ENCODE measurements at places on chromosomes 11 and 22.
A peak's percentile ranks its signal among the peaks of the same experiment; 100 is the strongest.

GRCh38 chr11:102705626-102706025 lies at the start of gene MMP27:
TSS of gene MMP27 (minus strand) at chr11:102705769. CDS start at chr11:102705714, 55 bp downstream.
- DNase-seq, result no peak

DNA sequence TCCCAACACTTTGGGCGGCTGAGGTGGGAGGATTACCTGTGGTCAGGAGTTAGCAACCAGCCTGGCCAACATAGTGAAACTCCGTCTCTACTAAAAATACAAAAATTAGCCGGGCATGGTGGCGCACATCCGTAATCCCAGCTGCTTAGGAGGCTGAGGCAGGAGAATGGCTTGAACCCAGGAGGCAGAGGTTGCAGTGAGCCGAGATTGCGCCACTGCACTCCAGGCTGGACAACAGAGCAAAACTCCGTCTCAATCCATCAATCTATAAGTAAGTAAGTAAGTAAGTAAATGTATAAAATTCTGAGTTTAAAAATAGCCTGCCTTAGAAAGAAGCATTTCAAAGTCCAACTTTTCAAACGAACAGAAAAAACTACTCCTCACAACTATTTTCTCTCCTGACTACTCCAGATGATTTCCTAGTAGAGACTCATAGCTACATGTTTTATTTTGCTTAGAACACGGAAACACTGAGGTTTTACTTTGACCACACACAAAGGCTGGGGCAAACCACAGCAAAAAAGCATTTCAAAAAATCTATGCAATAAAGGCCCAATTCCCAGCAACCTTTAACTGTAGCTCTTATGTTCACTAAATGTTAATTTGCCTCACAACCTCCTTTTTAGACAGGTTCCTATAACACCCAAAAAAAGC lies 16.3 kb downstream of the SPTY2D1 start:
- peak; percentile 80 for DNase-seq

DNA sequence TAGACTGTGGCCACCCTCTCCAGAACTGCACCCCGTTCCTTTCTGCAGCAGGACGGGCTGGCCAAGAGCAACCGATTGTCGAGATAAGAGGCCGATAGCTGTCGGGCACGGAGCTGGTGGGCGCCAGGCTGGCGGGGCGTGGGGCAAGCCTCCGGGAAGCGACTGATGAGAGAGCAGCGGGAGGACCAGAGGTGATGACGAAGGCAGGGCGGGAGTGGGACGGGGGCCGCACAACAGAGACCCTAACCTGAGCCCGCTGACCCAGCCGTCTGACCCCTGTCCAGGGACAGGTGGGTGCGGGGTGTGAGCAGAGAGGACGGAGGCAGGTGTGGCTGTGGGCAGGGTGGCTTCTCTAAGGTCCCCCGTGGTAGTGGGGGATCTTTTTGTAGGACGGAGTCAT lies 7.3 kb upstream of the BRSK2 start:
- DNase-seq, result no peak

- no peak for DNase-seq
Measured at GRCh38 chr11:120827198-120827597, 196.7 kb upstream of the TBCEL start.

- no peak for DNase-seq
Measured at GRCh38 chr11:73757598-73757997, 3.3 kb downstream of the RAB6A start.

GRCh38 chr11:73614591-73614990 lies 16.7 kb upstream of the FAM168A start:
- DNase-seq, result no peak

DNA sequence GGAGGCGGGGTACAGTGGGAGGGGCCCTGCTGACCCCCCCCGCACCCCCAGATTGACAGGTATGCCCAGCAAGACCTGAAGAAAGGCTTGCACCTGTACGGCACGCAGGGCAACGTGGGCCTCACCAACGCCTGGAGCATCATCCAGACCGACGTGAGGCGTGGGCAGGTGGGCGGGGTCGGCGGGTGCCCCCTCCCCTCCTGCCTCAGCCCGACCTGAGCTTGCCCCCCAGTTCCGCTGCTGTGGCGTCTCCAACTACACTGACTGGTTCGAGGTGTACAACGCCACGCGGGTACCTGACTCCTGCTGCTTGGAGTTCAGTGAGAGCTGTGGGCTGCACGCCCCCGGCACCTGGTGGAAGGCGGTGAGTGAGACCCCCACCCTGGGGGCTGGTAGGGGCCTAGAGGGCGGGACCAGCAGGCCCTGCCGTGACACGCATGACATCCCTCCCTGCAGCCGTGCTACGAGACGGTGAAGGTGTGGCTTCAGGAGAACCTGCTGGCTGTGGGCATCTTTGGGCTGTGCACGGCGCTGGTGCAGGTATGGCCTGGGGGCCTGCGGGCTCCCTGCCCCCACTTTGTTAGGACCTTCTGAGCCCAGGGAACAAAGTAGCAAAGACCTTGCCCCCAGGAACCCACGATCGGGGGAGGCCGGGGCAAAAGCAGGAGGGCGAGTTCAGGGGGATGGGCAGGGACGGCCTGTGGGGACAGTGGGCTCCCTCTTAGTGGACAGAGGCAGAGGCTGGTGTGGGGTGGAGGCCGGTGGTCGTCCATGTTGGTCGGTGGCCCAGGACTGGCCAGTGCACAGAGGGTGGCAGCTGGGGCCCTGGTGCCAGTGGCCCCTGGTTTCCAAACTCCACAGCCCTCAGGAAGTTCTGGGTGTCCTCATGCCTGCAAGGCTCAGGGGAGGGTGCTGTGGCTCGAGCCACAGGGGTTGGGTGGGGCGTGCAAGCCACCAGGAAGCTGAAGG lies 23.1 kb downstream of the TSPAN4 start:
- DNase-seq, result no peak

- no peak for DNase-seq
Measured at GRCh38 chr22:31943206-31943977, 943 bp upstream of the YWHAH start.

DNA sequence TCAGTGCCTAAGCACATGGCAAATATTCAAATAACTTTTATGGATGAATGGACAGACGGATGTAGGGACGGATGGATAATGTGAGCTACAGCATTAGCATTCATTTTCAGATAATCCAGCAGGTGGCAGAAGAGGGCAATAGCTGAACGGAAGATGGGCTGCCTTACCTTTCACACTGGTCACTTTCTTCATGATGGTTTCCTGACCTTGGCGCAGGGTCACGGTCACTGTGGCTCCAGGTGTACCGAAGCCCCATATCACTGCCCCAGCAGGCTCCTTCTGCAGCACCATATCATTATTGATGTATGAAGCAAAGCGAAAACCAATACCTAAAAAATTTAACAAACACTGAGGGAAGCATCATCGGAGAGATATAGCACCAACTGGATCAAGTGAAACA lies 4.3 kb downstream of the SIAE start:
- peak; percentile 63 for DNase-seq

- DNase-seq, result no peak
Measured at GRCh38 chr11:59899532-59899931, 20.9 kb downstream of the OOSP3 start.

- no peak for DNase-seq
Measured at GRCh38 chr11:32902089-32902665, 9.6 kb downstream of the QSER1 start.

- DNase-seq, result no peak
Measured at GRCh38 chr11:69127081-69127850, 28.5 kb upstream of the SMIM38 start.

DNA sequence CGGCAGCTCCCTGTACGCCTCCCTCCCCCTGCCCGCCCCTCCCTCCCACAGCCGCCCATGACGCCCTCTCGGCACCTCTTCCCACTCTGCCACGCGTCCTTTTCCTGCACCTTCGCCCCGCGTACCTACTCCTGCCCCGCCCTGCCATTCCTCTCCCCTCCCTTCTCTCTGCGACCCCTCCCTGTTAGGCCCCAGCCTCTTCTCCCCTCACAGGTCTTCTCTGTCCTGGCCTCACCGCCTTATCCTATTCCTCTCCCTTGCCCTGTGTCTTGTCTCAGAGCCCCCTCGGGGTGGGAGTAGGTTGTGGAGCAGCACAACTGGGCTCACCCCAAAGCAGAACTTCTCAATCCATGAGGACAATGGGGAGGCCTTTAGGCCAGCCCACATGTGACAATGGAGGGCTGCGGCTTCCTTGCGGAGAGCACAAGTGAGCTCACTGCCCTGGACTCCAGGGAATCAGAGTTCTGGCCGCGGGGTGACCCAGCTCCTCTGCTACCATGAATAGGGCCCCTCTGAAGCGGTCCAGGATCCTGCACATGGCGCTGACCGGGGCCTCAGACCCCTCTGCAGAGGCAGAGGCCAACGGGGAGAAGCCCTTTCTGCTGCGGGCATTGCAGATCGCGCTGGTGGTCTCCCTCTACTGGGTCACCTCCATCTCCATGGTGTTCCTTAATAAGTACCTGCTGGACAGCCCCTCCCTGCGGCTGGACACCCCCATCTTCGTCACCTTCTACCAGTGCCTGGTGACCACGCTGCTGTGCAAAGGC lies 539 bp downstream of the SLC35C1 start:
- DNase-seq, result no peak

DNA sequence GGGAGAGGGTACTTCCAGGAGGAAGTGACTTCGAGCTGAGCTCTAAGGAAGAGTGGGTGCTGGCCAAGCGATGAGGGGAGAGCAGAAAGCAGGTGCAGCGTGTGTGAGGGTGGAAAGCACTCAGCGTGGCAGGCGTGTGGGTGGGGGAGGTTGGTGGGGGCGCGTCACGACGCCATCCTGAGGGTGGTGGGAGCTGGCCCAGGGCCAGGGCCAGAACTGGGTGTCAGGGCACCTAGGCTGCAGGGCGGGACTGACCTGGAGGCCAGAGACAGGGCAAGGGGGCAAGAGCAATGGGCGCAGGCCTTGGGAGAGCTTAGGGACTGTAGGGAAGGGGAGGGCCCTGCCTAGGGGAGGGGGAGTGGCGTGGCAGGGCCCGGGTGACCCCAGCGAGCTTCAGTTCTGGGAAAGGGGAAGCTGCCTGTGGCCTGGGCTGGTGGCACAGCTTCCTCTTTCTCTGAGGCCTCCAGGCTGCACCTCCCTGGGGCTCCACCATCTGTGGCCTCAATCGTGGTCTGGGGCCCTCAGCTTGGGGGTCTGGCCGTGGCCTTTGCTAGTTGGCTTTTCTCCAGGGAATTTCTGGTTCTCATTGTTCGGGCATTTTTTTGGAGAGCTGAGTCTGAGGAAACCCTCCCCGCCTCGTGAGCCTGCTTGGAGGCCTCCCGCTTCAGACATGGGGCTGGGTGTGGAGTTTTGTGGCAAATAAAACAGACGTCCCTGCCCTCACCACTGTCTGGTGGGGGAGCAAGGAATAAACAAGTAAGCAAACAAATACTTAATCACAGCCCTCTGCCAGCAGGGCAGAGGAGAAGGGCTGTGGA lies 8.9 kb downstream of the RELT start:
- DNase-seq, result peak; percentile 55

DNA sequence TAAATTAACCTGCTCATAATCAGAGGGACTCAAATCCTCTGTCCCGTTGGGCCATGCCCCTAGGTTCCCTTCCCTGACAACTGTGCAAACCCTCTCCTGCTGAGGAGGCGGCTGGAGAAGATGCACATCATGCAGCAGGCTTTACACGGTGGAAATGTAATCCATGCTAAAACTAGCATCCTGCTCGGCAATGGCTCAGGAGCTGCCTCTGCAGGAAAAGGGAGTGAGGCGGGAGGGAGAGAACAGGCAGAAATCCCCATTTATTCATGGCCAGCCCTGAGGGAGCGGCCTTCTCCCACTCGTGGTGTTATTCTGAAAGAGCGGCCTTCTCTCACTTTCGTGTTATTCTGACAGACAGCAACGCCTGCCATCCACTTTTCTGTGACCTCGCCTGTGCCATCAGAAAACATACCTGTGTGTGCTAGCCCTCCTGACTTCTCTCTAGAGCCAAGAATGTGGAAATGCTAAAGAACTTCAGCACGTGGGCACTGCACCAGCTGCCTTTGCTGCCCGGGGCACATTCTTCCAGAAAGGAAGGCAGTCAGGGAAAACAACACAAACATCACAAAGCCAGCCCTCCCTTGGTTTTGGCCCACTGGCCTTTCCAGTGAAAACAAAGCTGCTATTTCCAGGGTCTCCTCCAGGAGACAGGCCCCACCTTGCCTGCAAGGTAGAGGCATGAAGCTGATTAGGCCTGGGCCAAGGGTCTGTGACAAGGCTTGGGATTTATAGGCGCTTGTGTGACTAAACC lies 62.9 kb upstream of the BID start:
- DNase-seq, result no peak

GRCh38 chr22:44024288-44024921 lies at the start of gene PARVB:
TSS of gene PARVB (plus strand) at chr22:44024302. CDS start at chr22:44024340, 38 bp downstream.
- peak; percentile 46 for DNase-seq

DNA sequence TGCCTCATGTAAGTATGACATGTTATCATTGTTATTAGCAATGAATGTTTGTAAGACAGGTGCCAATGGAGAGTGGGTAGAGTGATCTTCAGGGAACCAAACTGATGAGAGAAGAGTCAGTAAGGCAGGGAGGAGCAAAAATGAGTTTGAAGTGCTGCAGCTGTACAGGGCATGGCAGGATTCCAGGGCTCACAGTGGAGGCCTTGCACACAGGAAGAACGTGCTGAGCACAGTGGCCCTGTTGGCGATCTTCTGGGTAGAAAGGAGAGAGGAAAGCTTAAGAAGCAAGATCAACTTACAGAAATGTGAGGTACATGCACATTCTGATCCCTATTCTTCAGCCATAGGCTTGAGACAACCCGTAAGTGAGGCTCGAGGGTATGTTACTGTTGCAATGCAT lies 219.3 kb upstream of the TMEM45B start:
- no peak for DNase-seq

- DNase-seq, result no peak
Measured at GRCh38 chr22:28105988-28106387, 186.9 kb upstream of the PITPNB start.

DNA sequence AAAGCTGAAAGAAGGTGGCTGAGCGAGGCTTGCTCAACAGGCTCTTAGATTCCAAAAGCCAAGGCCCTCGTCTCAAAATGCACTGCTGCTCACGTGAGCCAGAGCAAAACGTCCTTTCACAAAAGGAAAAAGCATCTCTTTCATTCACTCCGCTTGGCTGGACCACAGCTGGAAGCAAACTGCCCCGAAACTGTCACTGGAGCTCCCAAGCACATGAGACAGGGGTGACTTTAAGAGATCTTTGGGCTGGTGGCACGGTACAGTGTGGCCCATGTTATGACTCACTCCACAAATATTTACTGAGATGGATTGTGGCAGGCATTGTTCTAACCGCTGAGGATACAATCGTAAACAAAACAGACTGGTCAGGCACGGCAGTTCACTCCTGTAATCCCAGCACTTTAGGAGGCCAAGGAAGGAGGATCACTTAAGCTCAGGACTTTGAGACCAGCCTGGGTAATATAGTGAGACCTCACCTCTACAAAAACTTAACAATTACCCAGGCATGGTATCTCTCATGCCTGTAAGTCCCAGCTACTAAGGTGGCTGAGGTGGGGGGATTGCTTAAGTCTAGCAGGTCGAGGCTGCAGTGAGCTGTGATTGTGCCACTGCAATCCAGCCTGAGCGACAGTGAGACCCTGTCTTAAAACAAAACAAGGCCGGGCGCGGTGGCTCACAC lies 3.6 kb downstream of the PLA2G6 start:
- no peak for DNase-seq
